ENCODE measurements at places on chromosomes 6 and 20.

DNA sequence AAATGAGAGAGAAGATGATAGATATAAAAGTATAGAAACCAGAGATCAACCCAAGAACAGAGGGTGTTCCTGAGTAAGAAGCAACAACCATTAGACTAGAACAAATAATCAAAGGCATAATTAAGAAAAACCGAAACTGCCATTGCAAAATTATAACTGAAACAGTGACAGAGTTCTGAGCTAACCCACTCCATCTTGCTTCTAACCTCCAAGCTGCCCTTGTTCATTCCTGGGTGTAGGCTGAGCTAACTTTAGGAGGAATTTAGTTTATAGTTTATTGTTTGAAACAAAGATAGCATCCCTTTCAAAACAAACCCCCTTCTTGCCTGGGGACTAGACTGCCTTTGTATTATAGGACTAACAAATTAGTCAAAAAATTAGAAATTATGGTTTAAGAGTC, 56.1 kb upstream of the PRND start:
- no peak for DNase-seq

GRCh38 chr6:164455835-164456234, 853.6 kb downstream of the C6orf118 start:
- DNase-seq = no peak

GRCh38 chr20:64236137-64237088, 19.1 kb upstream of the PCMTD2 start:
- DNase-seq = no peak

DNA sequence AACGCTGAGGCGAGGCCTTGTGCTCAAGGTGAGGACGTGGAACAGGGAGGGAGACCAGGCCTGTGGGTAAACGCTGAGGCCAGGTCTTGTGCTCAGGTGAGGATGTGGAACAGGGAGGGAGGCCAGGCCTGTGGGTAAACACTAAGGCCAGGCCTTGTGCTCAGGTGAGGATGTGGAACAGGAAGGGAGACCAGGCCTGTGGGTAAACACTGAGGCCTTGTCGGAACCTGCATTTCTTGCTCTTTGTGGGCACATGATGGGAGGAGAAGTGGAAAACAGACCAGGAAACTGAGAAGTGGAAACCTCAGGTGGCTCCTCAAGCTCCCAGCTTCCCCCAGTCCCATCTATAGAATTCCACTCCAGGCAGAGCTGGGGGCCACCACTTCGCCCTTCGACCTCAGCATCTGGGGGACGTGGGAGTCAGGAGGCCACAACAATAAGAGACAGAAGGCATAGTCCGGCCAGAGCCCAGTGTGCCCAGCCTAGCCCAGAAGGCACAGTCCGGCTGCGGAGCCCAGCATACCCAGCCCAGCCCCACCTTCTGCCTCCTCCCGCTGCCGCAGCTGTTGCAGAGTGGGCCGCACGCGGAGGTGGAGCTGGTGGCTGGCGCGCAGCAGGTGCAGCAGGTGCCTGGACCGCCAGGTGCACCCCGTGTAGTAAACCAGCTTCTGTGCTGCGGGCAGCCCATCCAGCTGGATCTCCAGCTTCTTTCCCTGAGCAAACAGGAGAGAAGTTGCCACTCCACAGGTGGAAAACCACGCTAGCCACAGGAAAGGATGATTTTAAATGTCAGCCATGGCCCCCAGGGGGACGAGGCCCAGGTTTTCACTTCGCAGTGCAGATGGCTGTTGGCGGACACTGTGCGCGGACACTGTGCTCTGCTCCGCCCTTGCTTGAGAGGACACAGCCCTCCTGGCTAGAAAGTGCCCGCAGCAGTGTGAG, 17.5 kb downstream of the FRMD1 start:
- no peak for DNase-seq

DNA sequence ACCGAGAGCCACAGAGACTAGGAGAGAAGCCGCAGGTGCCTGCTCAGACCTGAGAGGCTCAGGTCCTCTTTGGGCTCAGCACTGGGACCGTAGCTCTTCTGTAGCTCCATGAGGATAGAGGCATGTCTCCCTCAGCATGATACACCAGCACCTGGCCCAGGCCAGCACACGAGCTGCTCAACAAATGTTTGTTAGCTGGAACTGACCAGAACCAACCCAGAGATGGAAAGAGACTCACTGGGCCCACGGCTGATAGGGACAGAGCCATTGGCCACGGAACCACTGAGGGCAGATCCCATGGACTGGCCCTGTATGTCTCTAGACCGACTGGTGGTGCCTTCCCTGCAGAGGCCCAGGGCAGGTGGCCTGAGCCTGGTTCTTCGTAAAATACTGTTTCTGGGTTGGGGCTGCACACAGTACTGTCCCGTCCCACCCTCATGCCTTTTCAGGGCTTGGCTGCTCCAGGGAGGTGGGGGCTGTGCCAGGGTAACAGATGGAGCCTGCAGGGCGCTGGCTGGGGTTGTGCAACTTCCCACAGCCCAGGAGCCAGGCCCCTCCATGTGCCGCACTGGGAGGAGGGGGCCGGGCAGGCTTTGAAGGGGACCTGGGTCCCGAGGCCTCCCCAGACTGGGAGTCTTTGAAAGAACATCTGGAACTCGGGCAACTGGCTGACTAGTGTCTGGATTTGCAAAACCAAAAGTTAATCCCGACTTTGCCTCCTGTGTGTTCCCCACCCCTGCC, 5.2 kb downstream of the C20orf204 start:
- DNase-seq = no peak

DNA sequence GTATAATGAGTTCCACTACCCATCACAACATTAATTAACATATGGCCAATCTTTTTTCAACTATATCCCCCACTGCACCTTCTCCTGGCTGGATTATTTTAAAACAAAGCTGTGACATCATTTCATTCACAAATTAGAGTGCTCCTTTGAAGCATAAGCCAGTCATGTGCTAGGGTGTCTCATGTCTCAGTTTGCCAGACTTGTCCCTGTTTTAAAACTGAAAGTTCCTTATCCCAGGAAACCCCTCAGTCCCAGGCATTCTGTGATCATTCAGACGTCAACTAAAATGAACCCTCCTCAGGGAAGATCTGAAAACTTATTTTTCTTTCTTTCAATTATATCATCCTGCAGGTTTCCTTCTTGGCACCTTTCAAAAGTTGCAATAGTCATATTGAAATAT, 29.3 kb upstream of the LOC128125822 start:
- no peak for DNase-seq

DNA sequence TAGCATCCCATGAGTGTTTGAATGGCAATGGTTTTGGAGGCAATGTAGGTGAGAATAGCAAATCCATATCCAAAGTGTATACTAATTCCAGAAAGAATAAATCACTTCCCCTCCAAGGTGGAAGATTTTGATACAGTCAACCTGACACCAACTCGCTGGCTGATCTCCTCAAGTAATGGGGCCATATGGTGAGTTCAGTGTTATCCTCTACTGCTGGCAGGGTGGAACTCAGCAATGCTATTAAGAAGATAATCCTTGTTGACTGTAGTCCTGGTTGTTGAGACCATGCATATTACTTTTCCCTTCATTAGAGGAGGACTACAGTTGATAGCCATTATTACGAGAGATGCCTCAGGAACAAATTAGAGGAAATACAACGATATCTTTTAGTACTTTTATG, 17.8 kb upstream of the HLA-DQB1 start:
- DNase-seq = no peak

GRCh38 chr20:60262967-60263603, 304.9 kb downstream of the CDH26 start:
- DNase-seq = no peak

- no peak for DNase-seq
These were observed 61.4 kb downstream of the WDR27 start for GRCh38 chr6:169640351-169640852.

GRCh38 chr20:37566590-37567330, 39.1 kb upstream of the BLCAP start:
- no peak for DNase-seq

GRCh38 chr20:63556873-63557478, 3.0 kb downstream of the FNDC11 start:
- no peak for DNase-seq

DNA sequence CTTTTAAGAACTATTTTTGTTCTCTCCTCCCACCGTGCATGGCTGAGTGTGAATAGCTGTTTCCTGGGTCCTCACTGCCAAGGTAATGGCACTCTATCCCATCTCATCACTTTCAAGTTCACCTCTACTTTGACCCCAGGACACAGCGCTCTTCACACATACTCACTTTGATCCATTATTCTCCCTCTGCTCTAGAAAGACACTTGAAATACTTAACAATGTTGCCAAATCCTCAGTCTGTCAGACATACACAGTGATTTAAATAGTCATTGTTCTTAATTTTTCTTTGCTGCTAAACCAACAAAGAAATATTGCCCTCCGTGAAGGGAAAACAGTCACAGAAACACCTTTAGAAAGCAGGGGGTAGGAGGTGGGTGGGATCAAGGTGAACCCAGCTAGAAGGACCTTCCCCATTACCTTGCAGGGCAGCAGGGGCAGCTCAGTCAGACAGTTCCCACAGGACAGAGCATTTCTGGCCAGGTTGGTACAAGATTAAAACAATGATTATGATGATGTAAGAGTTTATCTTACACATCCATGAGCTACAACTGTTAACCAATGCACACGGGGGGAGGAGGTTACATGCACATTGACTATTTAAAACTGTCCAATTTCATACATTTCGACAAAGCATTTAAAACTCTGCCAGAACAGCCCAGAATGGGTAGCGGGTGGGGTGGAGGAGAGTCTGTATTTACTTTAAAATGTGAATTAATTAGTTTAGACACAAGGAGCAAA, 2.4 kb downstream of the SLC22A23 start:
- no peak for DNase-seq

- DNase-seq = no peak
These were observed 48.8 kb downstream of the PRR18 start for GRCh38 chr6:166259296-166259977.

- DNase-seq = no peak
These were observed 455.6 kb downstream of the PRKN start for GRCh38 chr6:162271922-162272321.

GRCh38 chr6:42961020-42961470, 491 bp downstream of the GNMT start:
- no peak for DNase-seq

DNA sequence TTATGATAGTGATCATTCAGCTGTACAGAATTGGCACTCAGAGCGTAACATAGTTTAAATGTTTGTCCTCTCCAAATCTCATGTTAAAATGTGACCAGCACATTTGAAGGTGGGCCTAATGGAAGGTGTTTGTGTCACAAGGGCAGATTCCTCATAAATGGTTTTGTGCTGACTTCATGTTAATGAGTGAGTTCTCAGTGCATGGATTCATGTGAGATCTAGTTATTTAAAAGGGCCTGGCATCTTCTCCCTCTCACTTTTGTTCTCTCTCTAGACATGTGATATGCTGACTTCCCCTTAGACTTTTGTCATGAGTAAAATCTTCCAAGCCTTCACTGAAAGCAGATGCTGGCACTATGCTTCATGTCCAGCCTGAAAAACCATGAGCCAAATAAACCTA, 452.4 kb upstream of the PTCHD4 start:
- DNase-seq = no peak

DNA sequence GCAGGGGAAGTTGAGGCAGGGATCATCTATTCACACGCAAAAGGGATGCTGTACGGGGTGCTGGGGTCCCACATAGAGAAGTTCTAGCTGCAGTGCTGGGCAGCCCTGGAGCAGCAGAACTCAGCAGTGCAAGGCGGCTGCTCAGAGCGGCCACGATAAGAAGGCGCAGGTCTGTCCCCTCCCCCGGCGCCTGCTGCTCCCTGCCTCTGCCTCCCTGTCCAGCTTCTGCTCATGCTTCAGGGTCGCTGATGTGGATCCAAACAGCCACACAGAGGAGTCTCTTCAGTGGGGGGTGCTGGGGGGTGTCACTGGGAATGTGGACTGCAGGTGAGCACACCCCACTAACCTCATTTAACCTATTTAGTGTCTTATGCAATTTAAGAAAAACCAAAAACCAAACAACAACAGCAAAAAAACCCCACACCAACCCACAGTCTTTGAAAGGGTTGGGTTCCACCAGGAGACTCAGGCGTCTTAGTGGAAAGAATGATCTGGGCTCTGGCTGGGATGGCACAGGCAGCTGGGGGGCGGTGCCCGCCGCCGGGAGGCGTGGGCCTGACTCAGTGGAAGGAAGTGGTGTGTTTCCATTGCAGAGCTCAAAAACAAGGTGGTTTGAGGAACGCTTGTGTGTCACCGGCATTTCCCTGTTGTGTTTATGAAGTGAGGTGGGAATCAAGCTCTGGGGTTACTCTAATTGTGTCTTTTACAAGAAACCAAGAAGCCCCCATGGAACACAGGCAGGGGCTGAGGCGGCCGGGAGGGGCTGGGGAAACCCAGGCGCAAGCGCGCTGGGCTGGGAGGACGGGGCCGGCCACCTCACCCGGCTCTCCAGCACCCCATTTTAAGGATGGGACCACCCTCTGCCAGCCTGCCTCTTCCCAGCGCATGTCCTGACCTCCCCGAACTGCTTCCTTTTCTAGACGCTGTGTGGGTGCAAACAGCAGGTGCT, 55.1 kb downstream of the IRF4 start:
- no peak for DNase-seq

DNA sequence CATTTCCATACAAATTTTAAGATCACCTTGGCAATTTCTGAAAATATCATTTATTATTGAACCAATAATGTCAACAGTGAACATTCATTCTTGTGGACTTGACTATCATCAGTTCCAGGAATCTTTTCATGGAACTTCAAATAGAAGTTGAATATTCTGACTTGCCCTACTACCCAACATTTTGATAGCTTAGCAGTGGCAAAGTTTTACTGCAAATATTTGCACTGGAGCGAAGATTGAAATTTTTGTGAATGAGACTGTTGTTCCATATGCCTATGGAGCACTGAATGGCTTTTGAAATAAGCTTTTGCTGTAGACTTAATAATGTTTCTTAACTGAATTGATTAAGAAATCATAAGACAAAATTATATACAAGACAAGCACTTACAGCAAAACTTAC, 23.6 kb downstream of the BEND6 start:
- DNase-seq = no peak

DNA sequence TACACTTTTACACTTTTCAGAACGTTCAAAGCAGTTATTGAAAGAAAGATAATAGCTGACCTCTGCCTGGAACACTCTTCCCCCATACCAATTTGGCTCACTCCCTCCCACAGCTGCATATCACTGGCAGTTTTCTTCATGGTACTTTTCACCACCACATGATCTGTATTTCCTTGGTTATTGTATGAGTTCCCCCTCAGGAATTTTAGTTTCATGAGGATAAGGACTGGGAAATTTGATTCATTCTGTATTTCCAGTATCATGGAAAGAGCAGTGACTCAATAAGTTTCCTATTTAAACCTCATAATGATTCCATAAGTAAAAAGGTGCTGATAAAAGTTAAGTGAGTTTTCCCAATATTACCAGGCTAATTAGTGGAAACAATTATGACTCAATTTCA, 16.0 kb downstream of the HTR1B start:
- DNase-seq = no peak

- no peak for DNase-seq
These were observed 159.4 kb downstream of the FAXC start for GRCh38 chr6:99189823-99190721.

GRCh38 chr6:139240161-139241010, 51.4 kb downstream of the TXLNB start:
- DNase-seq = no peak

- DNase-seq = no peak
These were observed 428.2 kb downstream of the BMP2 start for GRCh38 chr20:7195704-7196103.
